ENCODE measurements at places on chromosomes 12 and 14. TPM values are rescaled to one million over a fixed set of nuclear protein-coding genes. Genes with fewer than 3 reads are reported as not detected.

The OAS2 gene
- total RNA-seq: 45.3 TPM

The PARPBP gene
- 3.4 TPM for total RNA-seq

The SPIC gene
- total RNA-seq: not detected

The FOXN3 gene
- 116 TPM for total RNA-seq

The PRPH gene
- not detected for total RNA-seq

The BMAL2 gene
- total RNA-seq: 2.0 TPM

The SLC25A47 gene
- total RNA-seq: not detected

GRCh38 chr14:98826618-98827017 is 445.4 kb downstream of the BCL11B start:
- H3K4me3 ChIP-seq: no peak overlapping the region
- peaks cover 2% of the 10 kb centered on the region for H3K36me3 ChIP-seq
- DNase-seq: no peak

GRCh38 chr14:68506021-68506644 is 286.7 kb downstream of the ZFP36L1 start:
- H3K27me3 ChIP-seq: no peaks in the 10 kb centered on the region
- no peaks in the 10 kb centered on the region for H3K36me3 ChIP-seq
- H3K27ac ChIP-seq: peak overlapping the region; percentile 93
- H3K4me3 ChIP-seq: peak overlapping the region; percentile 80

- H3K4me1 ChIP-seq: no peaks in the 10 kb centered on the region
- H3K4me3 ChIP-seq: no peak overlapping the region
- H3K27ac ChIP-seq: no peak overlapping the region
- peaks cover 13% of the 10 kb centered on the region for H3K27me3 ChIP-seq
Observed at GRCh38 chr12:120406553-120406952, 31.4 kb upstream of the COX6A1 start.

GRCh38 chr14:50778721-50779483 is 52.1 kb downstream of the NIN start:
- H3K27me3 ChIP-seq: no peaks in the 10 kb centered on the region
- DNase-seq: no peak
- H3K4me1 ChIP-seq: peaks cover 22% of the 10 kb centered on the region
- H3K27ac ChIP-seq: peak overlapping the region; percentile 91
- peaks cover 8% of the 10 kb centered on the region for H3K36me3 ChIP-seq
- H3K4me3 ChIP-seq: peak overlapping the region; percentile 55

DNA sequence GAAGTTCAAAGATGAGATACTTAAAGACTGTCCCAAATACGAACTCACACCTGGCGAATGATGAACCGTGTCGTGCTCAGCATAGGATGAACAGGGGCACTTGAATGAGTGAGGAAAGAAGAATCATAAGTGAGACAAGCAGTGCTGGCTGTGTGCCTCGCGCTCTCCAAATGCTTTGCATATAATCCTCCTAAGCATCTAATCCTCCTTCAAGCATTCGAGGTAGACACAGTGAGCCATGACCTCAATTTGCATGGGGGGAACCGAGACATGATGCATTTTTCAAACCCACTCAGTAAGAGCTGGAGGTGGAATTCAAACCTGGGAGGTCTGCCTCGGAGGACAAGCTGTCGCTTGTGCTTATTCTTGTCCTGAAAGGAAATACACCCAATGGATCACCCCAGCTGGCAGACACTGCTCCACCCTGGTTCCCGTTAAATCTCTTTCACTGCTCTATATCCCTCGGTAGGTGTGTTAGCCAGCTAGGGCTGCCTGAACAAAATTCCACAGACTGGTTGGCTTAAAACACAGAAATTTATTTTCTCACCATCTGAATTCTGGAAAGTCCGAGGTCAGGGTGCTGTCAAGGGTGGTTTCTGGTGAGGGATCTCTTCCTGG is 274.0 kb downstream of the SLC15A4 start:
- H3K4me3 ChIP-seq: no peak overlapping the region
- H3K36me3 ChIP-seq: no peaks in the 10 kb centered on the region
- H3K4me1 ChIP-seq: no peaks in the 10 kb centered on the region
- no peak overlapping the region for H3K27ac ChIP-seq

- no peak overlapping the region for H3K27ac ChIP-seq
- H3K4me3 ChIP-seq: no peak overlapping the region
- DNase-seq: no peak
- no peaks in the 10 kb centered on the region for H3K27me3 ChIP-seq
- H3K36me3 ChIP-seq: peaks cover 7% of the 10 kb centered on the region
- peaks cover 18% of the 10 kb centered on the region for H3K4me1 ChIP-seq
Observed at GRCh38 chr14:74693191-74693590, 19.7 kb downstream of the AREL1 start.

DNA sequence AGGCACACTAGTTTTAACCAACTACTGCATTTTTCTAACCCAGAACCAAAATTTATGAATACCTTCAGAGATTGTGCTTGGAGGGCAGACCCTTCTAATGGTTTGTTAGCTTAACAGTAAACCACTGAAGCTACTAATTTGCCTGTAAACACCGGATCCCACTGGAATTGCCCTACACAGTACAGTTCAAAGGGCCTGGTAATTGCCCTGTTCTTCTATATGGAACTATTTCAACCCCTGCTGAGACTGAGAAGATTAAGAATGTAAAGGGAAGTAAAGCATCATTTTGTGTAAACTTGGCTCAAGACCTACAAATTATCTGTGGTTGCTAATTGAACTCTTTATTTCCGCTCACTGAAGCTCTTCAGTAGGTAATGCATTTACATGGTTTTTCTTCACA is 468.1 kb downstream of the NPAS3 start:
- peaks cover 12% of the 10 kb centered on the region for H3K27me3 ChIP-seq
- H3K27ac ChIP-seq: no peak overlapping the region
- no peak overlapping the region for H3K4me3 ChIP-seq
- DNase-seq: no peak
- no peaks in the 10 kb centered on the region for H3K36me3 ChIP-seq

DNA sequence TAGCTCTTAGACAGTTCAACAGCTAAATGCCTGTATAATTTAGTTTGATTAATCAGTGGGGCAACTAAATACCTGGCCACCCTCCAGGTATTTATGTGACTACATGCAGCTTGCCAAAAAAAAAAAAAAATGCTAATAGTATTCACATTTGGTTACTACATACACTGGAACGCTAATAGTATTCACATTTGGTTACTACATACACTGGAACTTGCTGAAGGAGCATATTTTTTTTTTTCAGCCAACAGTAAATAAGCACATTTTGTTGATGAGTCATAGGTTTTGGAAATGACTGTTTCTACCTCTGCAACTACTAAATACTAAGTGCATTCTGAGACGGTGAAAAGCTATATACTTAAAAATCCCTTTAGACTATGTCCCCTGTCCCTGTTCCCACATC is 1172.3 kb downstream of the LRFN5 start:
- DNase-seq: no peak
- no peaks in the 10 kb centered on the region for H3K36me3 ChIP-seq
- no peaks in the 10 kb centered on the region for H3K27me3 ChIP-seq
- no peak overlapping the region for H3K27ac ChIP-seq

- H3K27ac ChIP-seq: no peak overlapping the region
- no peaks in the 10 kb centered on the region for H3K27me3 ChIP-seq
- H3K4me3 ChIP-seq: no peak overlapping the region
- DNase-seq: no peak
- H3K36me3 ChIP-seq: no peaks in the 10 kb centered on the region
Observed at GRCh38 chr12:112331886-112332285, 50.3 kb downstream of the HECTD4 start.

GRCh38 chr12:125332900-125333299 is 267.7 kb downstream of the AACS start:
- no peaks in the 10 kb centered on the region for H3K36me3 ChIP-seq
- H3K4me1 ChIP-seq: no peaks in the 10 kb centered on the region
- H3K27me3 ChIP-seq: peaks cover 56% of the 10 kb centered on the region
- H3K4me3 ChIP-seq: no peak overlapping the region
- no peak overlapping the region for H3K27ac ChIP-seq

GRCh38 chr12:83808591-83808990 is 1104.0 kb downstream of the SLC6A15 start:
- H3K27me3 ChIP-seq: no peaks in the 10 kb centered on the region
- H3K36me3 ChIP-seq: no peaks in the 10 kb centered on the region
- no peak overlapping the region for H3K27ac ChIP-seq
- no peaks in the 10 kb centered on the region for H3K4me1 ChIP-seq

DNA sequence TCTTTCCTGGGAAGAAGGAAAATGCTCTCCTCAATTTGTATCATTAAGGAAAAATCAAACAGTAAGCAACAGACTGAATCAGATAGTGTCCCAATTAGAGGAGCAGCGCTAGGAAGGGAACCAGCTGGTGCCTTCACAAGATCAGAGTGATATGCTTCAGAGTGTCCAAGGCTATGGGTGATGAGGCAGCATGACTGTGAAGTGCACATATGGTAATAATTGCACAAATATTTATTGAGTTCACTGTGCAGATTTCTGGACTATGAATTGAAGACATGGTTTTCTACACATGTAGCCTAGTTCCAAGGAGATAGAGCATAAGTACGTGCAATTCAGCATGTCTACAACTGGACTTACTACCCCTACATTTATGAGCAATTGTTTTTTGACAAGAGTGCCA is 78.8 kb upstream of the EVL start:
- no peak overlapping the region for H3K27ac ChIP-seq
- no peak overlapping the region for H3K4me3 ChIP-seq
- DNase-seq: no peak
- H3K4me1 ChIP-seq: peaks cover 14% of the 10 kb centered on the region
- no peaks in the 10 kb centered on the region for H3K27me3 ChIP-seq

All from T-helper 17 cell (primary cell).